A549 treated with AZD2906 at 1 μM for 4 hours (cell line): ENCODE measurements at places on chromosomes 1 and 21. TPM values are rescaled to one million over a fixed set of nuclear protein-coding genes. Genes with fewer than 3 reads are reported as not detected.

Gene SPRR5
- total RNA-seq = not detected in 5 replicates

Gene SIK1
- 15.3 to 21.6 TPM (median 16.4 TPM) in 5 replicates for total RNA-seq

Gene PTGFR
- total RNA-seq = not detected in 5 replicates

Gene FCRL6
- total RNA-seq = not detected in 5 replicates

Gene AIRE
- 0.03 TPM in 1 of 5 replicates, not detected in the others for total RNA-seq

Gene FLAD1
- 38.0 to 45.6 TPM (median 44.1 TPM) in 5 replicates for total RNA-seq

Gene RSPO1
- 0.05 to 0.19 TPM (median 0.14 TPM) in 5 replicates for total RNA-seq

Gene SELP
- total RNA-seq = not detected in 5 replicates
